Suppressor macrophage (primary cell): ENCODE measurements at places on chromosomes 1 and 21.

GRCh38 chr1:14572861-14573260 lies 25.6 kb upstream of the KAZN start:
- DNase-seq, result no peak

DNA sequence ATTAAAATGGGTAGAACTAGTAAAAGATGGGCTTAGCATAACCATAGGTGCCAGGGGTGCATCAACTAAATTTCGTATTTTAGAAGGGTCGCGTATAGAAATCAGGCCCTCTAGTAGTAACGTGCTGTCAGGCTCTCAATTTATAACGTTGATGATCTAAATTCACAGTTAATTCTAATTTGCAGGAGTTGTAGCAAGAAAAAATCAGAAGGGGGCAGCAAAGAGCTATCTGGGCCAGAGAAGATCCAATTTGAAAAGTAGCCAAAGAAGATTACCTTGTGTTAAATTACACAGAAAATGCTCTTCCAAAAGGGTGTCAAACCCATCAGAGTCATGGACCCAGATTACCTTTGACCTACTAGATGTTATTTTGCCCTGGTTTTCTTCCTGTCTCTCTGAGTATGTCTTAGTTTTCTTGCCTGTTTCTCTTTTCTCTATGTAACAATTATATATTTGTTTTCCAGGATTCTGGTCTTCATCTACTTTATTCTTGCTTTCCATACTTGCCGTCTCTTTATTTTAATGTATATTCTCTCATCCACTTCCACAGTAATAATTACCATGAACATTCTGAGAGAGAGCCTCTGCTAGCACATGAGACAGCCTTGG lies 1030.9 kb downstream of the AMY1C start:
- DNase-seq, result peak; percentile 19

DNA sequence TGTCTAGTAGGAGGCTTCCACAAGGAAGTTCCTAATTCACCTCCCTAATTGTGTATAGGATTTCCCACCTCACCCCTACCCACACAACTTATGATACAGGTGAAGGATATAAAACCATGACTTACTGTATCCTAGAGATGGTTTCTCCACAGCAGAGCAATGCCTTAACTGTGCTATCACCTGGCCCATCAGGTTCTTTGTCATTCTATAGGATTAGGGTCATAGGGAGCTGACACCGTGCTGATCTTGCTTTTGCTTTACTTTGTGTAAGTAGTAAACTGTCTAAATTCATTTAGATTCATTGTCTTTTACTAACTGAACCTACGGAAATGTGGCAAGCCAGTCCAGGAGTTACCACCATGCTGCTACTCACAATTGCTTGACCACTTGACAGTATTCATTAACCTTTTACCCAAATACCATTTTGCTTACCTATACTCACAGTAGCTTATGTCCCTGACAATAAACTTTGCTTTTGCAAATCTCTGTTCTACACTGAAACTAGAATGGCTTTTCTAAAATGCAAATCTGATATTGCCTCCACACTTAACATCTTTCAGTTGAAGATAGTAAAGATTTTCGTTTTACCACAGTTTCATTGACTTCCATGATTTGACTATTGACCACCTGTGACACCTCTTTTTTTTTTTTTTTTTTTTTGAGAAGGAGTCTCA lies 147.6 kb downstream of the IFI44 start:
- DNase-seq, result no peak

GRCh38 chr1:26768755-26769154 lies 19.0 kb upstream of the PIGV start:
- no peak for DNase-seq

GRCh38 chr1:24455272-24455671 lies 39.7 kb downstream of the NIPAL3 start:
- no peak for DNase-seq

GRCh38 chr1:184788970-184789369 lies 34.3 kb upstream of the EDEM3 start:
- peak; percentile 4 for DNase-seq

DNA sequence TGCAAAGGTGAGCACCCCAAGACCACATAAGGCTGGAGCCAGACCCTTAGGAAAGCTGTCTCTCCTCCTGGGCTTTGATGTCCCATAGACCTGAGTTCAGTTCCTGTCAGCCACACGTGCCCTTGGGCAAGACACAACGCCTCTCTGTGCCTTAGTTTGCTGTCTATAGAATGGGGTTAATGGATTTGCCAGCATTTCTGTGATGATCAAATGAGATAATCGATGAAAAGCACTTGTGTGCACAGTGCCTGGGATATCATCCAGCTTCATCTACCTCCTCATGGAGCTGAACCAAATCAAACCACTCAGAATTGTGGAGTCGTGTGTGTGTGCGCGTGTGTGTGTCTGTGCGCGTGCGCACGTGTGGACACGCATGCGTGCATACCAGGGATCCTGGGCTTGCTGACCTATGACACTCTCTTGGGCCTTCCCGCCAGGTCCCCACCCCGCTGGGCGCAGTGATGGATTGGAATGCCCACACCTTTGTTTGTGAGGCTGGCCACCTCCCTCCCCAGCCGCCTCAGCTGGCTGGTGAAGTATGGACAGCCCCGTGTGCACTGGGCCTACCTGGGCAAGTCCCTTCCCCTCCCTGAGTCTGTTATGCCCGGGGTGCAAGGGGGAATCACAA lies 5.2 kb downstream of the TTC22 start:
- no peak for DNase-seq

- peak; percentile 88 for DNase-seq
Observed at GRCh38 chr1:17569200-17570139, 30.0 kb downstream of the ARHGEF10L start.

DNA sequence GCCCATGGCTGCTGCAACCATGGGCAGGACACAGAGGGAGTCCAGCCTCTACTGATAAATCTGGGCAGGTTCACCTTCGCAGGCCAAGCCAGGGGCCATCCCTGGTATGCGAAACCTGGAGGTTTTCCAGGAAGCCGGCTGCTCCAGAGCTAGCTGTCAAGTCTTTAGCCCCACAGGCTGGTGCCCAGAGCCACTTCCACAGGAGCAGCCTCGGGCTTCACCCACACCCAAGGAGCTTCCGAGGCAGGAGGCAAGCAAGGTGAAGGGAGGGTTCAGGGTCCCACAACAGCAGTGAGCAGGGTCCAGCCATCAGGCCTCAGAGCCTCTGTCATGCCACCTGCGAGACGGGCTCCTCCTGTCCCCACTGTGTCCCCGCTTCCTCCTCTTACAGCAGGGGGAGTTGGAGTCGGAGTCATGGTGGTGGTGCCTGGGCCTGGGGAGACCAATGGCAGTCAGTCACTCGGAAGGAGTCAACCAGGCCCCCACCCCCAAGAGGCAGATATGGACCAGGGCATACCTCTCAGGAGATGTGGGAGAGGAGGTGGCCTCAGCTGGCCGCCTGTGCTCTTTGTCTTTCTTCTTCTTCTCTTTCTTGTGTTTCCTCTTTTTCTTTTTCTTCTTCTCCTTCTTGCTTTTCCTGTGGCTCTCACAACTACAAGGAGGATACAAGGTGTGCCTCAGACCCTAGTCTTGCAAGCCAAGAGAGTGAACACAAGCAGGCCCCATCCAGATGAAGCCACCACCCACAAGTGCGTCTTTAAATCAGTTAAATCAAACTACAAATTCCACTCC lies 2.1 kb downstream of the C1orf35 start:
- DNase-seq, result no peak

DNA sequence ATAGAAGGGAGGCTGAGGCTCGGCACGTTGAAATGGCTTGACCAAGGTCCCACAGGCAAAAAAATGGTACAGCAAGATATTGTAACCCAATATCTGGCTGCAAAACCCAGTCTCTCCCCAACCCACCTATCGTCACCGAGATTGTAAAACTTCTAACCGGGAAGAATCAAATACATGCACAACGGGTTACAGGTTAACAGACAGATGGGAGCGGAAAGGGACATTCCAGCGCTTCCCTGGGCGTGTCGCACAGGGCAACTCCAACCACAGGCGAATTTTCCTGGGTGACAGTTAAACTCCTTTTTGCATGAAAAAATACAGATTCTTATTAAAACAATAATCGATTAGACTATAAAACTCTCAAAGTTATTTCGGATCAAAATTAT lies 31.8 kb upstream of the JUN start:
- peak; percentile 34 for DNase-seq

DNA sequence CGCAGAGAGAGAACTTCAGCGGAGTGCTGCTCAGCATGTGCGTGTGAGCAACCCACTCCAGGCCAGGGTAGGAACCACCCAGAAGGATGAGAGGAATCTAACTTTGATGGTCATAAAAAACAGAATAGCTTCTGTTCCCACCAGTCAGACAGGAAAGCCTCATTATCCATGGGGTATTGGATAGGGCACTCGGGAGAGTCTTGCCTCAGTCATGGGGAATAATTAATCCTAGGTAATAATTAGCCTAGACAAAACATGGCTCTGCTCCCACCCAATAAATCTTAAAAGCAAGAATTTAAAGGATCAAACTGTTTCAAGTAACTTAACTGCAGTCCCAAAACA lies 35.3 kb downstream of the LDLRAD1 start:
- no peak for DNase-seq

DNA sequence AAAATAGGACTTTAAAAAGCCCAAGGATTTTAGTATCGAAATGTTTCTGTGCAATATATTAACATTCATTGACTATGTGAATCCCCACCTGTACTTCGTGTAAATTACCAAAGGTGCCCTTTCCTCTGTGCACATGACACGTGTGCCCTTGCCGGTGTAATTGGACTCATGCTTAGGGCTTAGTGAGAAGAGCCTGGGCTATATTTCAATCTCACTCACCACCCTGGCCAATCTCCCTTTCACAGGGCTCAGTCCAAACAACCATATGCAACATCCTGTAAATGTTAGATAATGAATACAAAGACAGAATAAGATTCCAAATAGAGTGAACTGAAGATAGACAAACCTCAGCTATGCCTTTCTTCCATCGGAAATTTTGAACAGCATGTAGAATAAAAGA lies 564.3 kb downstream of the USP25 start:
- DNase-seq, result no peak

- no peak for DNase-seq
Observed at GRCh38 chr1:151416231-151416630, 16.9 kb downstream of the PSMB4 start.

DNA sequence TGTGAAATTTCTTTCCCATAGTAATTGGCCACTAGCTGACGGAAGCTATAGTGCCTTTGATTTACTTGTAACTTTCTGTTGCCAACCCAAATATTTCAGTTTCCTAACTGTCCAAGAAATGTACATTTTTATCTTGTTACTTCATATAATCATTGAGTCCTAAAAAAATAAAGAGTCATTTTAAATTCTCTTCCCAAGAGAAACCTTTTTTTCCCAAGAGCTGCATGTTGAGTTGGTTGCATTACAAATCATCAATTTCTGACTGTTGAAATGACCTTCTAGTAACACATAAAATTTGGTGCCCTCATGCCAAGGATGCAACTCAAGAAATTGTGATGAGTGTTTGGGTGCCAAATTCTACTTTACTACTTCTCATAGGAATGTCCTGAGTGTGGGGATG lies 61.0 kb downstream of the HMCN1 start:
- no peak for DNase-seq

DNA sequence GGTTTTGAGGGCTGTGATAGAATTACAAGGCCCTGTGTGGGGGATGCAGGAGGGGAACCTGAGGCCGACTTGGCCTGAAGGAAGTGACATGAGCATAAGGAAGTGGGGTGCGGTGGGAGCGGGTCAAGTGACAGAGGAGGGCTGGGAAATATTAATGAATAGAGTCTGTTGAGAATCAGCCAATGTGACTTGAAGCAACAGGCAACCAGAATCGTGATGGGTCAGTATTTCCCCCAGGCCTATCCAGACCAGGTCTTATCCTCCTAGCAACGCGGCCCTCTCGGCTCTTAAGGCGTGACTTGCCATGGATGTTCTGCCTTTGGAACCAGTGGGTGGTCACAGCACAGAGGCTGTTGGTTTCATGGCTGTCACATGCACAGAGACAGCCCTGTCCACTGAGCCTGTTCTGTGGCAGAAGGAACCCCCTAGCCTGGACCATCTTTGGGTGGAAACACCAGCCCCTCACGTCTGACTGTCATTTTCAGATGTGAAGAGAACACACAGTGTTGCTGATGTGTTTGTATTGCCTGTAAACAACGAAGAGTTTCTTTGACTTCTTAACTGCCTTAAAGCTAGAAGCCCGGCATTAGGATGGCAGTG lies 468.8 kb downstream of the CAMTA1 start:
- DNase-seq, result no peak

GRCh38 chr1:46812065-46812963 lies 13.5 kb downstream of the CYP4B1 start:
- no peak for DNase-seq

GRCh38 chr1:89732643-89733222 lies 88.1 kb upstream of the LRRC8D start:
- no peak for DNase-seq

DNA sequence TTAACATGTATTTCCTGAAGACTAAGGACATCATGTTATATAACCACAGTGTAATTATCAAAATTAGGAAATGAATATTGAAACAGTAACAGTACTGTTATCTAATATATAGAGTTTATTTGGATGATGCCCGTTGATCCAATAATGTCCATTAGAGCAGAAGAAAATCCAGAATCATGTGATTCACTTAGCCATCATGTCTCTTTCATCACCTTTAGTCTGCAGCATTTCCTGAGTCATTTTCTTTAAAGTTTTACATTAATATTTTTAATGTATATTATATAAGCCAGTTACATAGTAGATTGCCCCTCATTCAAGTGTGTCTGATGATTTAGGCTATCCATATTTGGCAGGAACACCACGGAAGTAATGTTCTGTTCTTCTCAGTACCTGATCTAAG lies 28.9 kb downstream of the MPZL1 start:
- no peak for DNase-seq

- no peak for DNase-seq
Observed at GRCh38 chr1:17120481-17120877, 1.2 kb upstream of the PADI2 start.

DNA sequence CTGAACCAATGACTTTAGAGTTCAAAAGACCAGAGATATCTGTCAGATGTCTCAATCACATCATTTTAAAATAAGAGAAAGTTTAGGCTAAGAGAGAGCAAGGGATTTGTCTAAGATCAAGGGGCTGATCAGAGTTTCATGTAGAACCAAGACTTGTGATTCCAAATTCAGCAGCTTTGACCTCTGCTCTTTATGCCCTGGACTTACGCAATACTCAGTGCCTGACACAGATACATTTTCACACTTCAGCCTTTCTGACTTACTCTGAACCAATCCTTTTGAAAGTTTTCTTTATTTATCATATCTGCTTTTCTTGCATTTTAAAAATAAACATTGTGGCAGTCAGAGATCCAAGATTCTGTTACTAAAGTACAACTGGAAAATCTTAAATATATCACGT lies 428.0 kb downstream of the PLPP3 start:
- DNase-seq, result peak; percentile 26

- no peak for DNase-seq
Observed at GRCh38 chr1:207861442-207862177, 49.3 kb downstream of the CD34 start.
